ENCODE measurements at places on chromosomes 11 and 22. TPM values are rescaled to one million over a fixed set of nuclear protein-coding genes. Genes with fewer than 3 reads are reported as not detected.
A peak's percentile ranks its signal among the peaks of the same experiment; 100 is the strongest.

The KLHDC7B gene
- total RNA-seq = 0.69 TPM

The SYT12 gene
- 0.67 TPM for total RNA-seq

The DNAJB7 gene
- not detected for total RNA-seq

The TRAPPC4 gene
- total RNA-seq = 73.9 TPM

The OR5T2 gene
- not detected for total RNA-seq

GRCh38 chr11:122668562-122669090 lies 13.1 kb downstream of the UBASH3B start:
- DNase-seq = no peak

DNA sequence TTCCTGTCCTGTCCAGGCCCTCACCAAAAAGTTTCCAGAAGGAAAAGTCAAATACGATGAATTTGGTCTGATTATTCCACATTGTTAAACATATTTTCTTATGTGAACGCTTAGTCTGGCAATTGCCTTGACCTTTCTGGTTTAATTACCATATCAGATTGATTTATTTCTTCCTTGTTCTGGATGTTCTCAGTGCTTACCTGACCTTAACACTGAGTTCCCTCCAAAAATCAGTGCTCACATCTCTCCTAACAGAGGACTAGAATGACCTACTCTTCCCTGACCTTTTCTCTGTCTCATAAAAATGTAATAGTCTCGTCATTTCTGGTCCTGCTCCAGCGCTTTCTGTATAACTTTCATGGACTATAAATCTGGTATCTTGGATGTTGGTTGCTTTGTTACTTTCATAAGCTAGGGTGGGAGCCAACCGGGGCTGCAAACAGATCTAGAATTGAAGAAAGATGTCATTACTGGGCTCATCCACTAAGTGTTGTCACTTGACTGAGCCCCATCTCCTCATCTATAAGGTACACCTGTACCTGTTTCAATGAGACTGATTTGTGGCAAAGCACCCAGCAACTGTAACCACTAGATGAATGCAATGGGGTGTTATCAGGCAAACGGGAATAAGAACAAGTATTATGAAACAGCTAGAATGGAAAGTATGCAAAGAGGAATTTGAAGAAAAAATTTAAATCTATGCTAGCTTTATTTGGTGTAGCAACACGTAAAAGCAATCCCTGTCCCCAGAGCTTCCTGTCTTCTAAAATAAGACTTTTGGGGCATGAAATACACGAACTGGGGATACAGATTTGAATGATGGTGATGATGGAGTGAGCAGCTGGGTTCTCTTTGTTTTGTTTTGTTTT lies 2.4 kb downstream of the FADS2 start:
- peak; percentile 55 for DNase-seq

DNA sequence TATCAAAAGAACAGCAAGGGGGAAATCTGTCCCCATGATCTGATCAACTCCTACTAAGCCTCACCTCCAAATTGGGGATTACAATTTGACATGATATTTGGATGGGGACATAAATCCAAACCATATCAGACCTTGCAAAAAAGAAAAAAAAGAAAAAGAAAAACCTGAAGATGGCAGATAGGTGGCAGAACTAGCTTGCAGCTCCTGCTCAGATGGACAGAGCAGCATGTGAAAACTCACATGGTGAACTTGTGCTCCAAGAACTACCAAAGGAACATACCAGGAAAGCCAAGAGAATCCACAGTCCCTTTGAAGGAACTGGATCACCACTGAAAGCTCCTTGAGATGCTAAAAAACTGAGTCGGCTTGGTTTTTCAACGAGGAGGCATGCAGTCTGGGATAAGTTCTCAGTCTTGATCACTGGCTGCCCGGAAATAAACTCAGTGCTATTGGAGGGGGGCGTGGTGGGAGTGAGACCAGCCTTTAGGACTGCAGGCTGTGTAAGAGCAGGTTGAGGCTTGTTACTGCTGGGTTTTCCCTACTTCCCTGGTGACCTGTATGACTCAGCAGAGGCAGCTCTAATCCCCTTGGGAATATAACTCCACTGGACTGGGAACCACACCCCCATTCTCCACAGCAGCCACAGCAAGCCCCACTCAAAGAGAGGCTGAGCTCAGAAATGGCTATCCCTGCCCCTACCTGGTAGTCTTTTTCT lies 358.3 kb upstream of the ARHGAP42 start:
- no peak for DNase-seq

GRCh38 chr11:121727942-121728341 lies 275.2 kb upstream of the SORL1-AS1 start:
- no peak for DNase-seq

DNA sequence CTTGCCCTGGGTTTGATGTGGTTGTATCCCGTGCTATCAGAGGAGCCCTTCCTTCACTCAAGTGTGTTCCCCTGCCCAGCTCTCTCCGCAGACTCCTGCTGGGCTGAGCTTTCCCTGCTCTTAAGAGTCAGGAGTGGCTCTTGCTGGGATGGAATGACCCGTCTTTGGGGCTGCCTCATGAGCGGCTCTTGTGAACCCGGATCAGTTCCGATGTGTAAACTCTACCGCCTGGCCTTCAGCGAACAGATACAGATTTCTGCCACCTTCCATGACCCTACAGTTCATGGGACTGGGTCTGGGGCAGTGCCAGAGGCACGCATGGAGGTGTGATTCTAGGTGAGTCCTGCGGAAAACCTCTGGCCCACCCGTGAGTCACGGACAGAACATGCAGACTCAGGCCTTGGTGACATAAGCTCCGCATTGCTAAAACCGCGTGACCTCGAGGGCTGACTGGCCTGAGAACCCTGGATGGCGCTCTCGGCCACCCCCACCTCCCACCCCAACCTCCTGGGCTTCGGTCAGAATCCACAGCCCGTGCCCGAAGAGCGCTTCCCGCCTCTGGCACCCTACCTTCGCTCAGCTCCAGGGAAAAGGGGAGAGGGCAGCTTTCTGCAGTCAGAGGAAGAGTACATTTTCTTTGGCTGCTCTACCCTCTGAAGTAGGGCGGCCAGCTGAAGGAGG lies 1.3 kb upstream of the ZBTB16 start:
- peak; percentile 92 for DNase-seq

DNA sequence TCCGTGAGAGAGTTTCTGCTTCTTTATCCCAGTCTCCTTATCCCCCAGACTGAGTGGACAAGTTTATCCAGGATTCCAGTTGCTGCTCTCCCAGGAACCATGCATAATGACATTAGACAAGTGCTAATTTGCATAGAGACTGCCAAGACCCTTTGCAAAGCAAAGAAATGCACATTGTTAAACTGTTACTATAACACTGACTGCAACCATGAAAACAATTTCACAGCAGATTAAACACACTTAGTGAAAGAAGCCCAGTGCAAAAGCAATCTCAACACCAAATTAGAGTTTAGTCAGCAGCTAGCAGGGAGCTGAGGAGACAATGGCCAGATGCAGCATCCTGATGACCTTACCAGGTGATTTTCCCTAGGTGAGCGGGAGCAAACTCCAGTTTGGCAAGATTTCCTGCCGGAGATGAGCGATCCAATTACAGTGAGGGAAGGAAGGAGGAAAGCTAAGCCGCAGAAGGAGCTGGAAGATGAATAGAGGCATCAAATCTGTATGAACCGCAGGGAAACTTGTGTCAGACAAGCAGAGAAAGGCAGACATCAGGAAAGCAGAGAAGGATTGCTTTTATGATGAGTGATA lies 273.8 kb upstream of the B3GAT1 start:
- no peak for DNase-seq

DNA sequence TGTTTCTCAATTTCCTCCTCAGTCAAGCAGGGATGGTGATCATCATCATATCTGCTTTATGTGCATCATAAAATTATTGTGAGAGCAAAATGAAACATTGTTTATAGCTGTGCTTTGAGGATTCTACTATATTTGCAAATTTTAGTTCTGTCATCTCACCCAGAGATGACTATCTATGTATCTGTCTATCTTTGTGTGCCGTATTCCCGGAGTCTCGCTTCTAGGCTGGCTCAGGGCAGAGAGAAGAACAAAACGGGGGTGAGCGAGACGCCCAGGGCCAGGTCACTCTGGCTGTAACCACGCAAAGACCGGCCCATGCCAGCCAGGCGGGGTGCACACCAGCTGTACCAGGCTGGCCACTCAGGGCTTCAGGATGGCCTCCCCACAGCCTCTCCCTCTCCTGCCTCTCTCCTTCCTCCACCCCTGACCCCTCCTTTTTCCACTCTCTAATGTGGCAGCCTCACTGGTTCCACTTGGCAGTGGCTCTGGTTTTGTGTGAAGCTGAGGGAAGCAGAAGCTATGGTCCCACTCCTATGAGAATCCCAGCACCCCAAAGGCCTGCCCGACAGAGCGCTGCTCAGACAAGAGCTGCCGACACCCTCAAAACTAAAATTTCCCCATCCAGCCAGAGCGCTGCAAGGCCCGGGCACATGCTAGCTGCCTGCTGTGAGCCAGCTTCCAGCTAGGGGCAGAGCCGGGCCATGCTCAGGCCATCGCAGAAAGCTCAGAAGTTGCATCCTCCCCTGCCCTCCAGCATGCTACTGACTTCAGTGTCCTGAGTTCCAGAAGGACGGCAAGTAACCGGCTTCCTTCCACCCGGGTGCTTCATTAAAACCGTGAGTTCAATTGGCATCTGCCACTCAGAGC lies 139.5 kb upstream of the TBCEL start:
- no peak for DNase-seq

DNA sequence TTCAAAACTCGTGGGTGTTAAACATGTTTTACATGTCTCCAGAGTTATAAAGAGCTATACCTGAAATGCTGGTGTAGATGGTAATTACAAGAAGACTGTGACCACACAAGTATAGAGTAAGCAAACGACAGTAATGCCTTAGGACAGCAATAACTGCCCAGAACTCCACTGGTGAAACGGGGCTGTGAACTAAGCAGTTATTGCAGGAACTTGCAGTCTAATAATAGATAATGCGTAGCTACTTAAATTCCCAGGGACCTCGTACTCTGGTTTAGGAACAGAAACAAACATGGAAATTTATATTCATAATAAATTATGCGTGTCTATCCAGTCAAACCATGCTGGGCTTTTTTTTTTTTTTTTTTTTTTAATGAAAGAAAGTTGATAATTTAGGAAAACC lies 24.9 kb upstream of the TP53AIP1 start:
- no peak for DNase-seq

GRCh38 chr11:70467201-70468085 lies 69.1 kb downstream of the CTTN start:
- DNase-seq = peak; percentile 85

- DNase-seq = peak; percentile 55
Observed at GRCh38 chr11:130070109-130070845, 583 bp downstream of the APLP2 start.

DNA sequence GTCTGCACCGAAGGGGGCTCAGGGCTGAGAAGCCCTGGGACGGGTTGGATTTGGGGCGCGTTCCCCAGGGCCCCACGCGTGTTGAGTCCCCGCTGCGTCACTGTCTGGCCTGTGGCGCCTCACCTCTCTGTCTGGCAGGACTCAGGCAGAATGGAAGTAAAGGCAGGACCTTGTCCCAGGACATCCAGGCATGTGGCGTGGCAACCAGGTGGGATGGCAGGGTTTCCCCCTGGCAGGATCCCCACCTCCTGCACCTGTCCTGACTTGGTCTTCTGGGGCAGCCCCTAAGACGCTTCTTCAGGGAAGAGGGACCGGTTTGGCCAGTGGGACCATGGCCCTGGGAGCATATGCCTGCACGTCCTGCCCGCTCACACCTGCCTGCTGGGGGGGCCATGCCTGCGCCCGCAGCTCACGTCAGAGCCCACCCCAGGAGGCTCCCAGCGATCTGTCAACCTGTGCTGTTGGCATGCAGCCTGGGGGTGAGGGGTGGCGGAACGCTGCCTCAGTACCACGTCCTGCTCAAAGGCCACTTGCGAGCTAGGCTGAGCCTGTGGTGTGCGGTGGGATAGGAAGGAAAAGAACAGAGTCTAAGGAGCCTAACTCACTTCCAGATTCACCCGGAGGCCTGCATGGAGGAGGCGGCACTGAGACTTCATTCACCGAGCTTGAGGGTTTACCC lies 72.7 kb downstream of the KCNQ1 start:
- DNase-seq = peak; percentile 13

GRCh38 chr11:65742353-65742752 lies 21.8 kb upstream of the RNASEH2C start:
- no peak for DNase-seq

DNA sequence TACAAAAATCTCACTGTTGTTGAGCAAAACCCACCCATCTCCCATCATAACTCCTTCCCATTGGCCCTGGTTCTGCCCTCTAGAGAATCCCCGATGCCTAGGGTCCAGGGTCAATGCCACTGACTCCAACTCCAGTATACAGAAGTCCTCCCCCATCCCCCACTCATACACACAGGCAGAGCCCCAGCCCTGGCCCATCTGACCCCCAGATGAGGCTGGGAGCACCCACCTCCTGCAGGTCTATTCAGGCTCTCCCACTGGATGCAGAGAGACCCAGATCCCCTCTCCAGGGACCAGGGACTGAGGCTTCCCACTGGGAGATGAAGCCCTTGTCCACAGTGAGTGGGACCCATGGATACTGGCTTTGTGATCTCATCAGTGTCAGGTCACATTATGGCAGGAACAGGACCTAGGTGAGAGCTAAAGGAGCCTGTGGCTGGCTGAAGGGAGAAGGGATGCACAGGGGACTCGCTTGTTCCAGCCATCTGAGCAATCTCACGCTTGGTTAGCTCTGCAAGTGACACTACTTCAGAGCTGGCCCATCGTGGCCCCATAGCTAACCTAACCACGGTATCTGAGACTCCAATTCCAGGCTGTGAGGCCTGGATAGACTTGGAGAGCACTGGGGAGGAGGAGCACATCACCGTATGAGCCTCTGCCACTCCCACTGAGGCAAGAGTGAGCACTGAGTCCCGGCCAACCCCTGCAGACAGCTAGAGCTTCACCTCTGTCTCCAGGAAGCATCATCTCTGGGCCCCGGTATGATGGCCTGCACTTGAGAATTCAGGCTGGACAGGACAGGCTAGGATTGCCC lies 35.7 kb downstream of the TRIM29 start:
- no peak for DNase-seq

GRCh38 chr22:46138058-46138797 lies 12.1 kb upstream of the PPARA start:
- DNase-seq = no peak
